ENCODE measurements at places on chromosomes 1 and 21.

GRCh38 chr1:174788981-174789380, 210.8 kb upstream of the CACYBP start:
- no peak for DNase-seq

GRCh38 chr1:17883136-17883535, 128.0 kb downstream of the ACTL8 start:
- no peak for DNase-seq

- DNase-seq, result no peak
Measured at GRCh38 chr1:202658769-202659168, 51.5 kb downstream of the SYT2 start.

DNA sequence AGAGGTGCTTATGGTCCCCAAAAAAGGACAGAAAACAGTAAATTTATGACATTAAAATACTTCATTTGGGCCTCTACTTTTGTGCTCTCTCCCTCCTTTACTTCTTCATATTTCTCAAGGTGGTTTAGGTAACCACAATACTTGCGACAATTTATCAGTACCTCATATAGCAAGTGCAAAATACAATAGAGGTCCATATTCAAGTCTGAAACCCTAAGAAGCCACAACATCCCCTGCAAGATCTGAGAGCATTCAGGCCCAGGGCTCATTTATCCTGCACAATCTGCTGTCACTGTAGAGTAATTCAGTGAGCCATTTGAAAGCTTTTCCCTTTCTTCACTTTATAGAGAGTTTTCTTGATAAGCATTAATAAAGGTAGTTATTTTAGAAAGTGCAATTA, 24.2 kb upstream of the ATP6V1G3 start:
- no peak for DNase-seq

DNA sequence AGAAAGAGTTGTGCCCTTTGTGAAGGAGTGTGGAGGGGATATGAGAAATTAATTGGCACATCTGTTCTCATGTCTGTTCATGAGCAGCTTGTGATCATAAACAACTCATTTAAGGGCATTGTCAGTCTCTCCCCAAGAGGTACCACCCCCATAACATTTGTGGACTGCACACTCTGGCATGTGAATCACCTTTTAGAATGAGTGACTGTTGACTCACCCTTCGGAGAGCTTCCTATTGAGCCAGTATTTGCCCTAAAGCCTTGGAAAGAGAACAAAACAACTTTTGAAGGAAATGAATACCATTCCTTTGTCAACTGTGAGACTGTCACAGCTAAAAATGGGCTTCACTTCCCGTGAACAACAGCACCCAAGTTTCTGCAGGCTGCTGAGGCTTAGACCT, 27.5 kb upstream of the MYSM1 start:
- no peak for DNase-seq

GRCh38 chr1:224859651-224860050, 69.8 kb upstream of the DNAH14 start:
- DNase-seq, result no peak

GRCh38 chr1:247741756-247742155, 3.3 kb downstream of the OR14K1 start:
- no peak for DNase-seq

Measured in stimulated activated CD4-positive, alpha-beta T cell treated with anti-CD3 and anti-CD28 coated beads, TNF-alpha, amount 100 ng/mL, for 24 hours (primary cell).